ENCODE measurements at places on chromosomes 12 and 14.

- no peaks in the 10 kb centered on the region for H3K4me1 ChIP-seq
- no peak overlapping the region for H3K4me3 ChIP-seq
- H3K36me3 ChIP-seq, result no peaks in the 10 kb centered on the region
- no peaks in the 10 kb centered on the region for H3K27me3 ChIP-seq
- DNase-seq, result peak; percentile 29
These were observed 103.4 kb downstream of the SLC2A13 start for GRCh38 chr12:40002178-40003169.

DNA sequence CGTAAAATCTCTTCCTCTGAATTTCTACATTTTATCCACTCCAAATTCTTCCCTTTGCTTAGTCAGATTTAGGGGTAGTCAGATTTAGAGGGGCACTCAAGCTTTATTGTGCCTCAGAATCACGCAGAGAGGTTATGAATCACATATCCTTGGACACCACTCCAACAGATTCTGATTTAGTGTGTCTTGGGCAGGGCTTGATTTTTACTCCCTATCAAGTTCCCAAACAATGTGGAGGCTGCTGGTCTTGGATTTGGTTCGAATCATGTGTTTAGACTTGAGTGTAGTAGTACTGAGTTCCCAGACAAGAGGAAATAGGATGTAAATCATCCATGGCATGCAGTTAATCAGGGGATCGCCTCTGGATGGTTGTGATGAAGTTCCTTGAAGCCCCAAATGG, 298.1 kb upstream of the CLEC14A start:
- peak overlapping the region; percentile 61 for H3K27ac ChIP-seq
- peak overlapping the region; percentile 46 for H3K4me3 ChIP-seq
- H3K36me3 ChIP-seq, result no peaks in the 10 kb centered on the region
- peak; percentile 54 for DNase-seq

GRCh38 chr12:65505386-65506121, 227.1 kb downstream of the MSRB3 start:
- H3K27me3 ChIP-seq, result no peaks in the 10 kb centered on the region
- no peak overlapping the region for H3K27ac ChIP-seq
- DNase-seq, result no peak
- H3K36me3 ChIP-seq, result no peaks in the 10 kb centered on the region
- no peak overlapping the region for H3K4me3 ChIP-seq

DNA sequence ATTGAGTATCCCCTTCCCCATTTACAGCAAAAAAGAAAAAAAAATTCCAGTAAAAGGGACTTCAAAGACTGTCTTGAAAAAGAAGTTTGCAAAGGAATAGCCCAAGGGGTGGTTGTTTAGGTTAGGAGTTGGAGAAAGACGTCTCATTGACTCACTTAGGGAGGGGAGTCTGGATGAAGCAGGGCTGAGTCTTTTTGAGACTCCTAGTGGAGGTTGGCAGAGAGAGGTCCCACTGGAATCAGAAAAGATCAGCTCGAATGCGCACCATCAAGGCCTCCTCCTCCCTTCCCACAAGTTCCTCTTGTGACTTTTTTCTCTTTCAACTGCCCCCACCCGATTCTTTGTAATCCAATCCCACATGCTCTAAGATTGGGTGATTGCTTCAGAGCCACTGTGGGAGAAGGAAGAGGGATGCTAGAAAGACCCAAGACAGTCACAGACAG, 1.9 kb downstream of the ARHGEF40 start:
- DNase-seq, result peak; percentile 93
- H3K36me3 ChIP-seq, result peaks cover 14% of the 10 kb centered on the region
- no peaks in the 10 kb centered on the region for H3K27me3 ChIP-seq
- peak overlapping the region; percentile 87 for H3K4me3 ChIP-seq

DNA sequence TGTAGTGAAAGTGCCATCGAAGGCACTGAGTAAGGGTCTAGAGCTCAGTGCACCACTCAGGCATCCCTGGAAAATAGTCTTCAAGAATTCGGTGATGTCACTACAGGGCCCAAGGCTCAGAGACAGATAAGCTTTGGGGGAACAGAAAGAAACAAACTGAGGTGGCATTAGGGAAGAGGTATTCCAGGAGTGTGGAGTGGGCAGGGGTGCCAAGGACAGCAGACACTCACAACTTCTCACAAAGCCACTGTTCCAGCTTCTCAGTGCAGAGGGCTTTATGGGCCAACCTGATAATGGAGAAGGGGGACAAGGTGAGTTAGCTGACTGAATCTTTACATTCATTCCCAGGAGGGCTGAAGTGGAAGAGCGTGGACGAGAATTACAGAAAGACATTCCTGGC, 2.1 kb downstream of the LALBA start:
- no peak overlapping the region for H3K4me3 ChIP-seq
- no peak for DNase-seq
- H3K27ac ChIP-seq, result no peak overlapping the region
- H3K27me3 ChIP-seq, result no peaks in the 10 kb centered on the region
- H3K4me1 ChIP-seq, result no peaks in the 10 kb centered on the region

- no peak for DNase-seq
- no peaks in the 10 kb centered on the region for H3K36me3 ChIP-seq
- peaks cover 19% of the 10 kb centered on the region for H3K27me3 ChIP-seq
- no peak overlapping the region for H3K27ac ChIP-seq
These were observed 29.4 kb downstream of the TTC9 start for GRCh38 chr14:70670992-70671651.

DNA sequence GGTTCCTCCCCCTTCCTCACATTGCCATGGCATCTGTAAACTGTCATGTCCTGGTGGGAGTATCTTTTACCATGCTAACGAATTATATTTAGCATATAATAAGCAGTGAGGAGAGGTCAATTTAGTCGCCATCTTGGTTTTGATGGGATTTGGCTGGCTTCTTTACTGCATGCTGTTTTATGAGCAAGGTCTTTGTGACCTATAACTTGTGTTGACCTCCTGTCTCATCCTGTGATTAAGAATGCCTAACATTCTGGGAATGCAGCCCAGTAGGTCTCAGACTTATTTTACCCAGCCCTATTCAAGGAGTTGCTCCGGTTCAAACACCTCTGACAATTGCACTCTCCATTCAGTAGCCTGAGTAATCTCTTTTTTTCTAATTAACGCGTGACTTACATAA, 2.1 kb upstream of the EIF4B start:
- H3K4me1 ChIP-seq, result peaks cover 35% of the 10 kb centered on the region
- peak overlapping the region; percentile 71 for H3K27ac ChIP-seq
- DNase-seq, result peak; percentile 45
- H3K27me3 ChIP-seq, result no peaks in the 10 kb centered on the region
- peak overlapping the region; percentile 86 for H3K4me3 ChIP-seq

DNA sequence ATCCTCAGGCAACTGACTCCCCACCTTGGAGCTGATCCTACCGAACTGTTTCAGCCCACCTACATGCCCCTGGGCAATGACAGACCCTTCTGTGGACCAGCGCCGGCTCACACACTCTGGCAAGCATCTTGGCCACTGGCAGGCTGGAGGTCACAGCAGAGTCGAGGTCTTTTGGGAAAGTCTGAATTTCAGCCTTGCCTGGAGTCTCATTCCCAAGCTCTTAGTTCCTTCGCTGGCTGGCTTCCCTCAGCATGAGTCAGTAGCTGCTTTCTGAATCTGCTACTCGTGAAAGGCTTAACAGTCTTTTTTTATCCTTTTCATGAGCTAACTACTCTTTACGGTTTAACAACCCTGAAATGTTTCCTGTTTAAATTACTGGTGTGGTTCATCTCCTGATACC, 44.5 kb downstream of the ASCL4 start:
- H3K36me3 ChIP-seq, result no peaks in the 10 kb centered on the region
- H3K27ac ChIP-seq, result no peak overlapping the region
- peaks cover 11% of the 10 kb centered on the region for H3K4me1 ChIP-seq
- DNase-seq, result peak; percentile 89

GRCh38 chr12:128603573-128604115, 220.1 kb downstream of the SLC15A4 start:
- no peak overlapping the region for H3K4me3 ChIP-seq
- no peak for DNase-seq
- H3K27me3 ChIP-seq, result no peaks in the 10 kb centered on the region
- H3K36me3 ChIP-seq, result no peaks in the 10 kb centered on the region

GRCh38 chr12:18951218-18951617, 178.3 kb upstream of the PLEKHA5 start:
- no peak overlapping the region for H3K27ac ChIP-seq
- DNase-seq, result no peak
- H3K4me1 ChIP-seq, result peaks cover 12% of the 10 kb centered on the region
- H3K4me3 ChIP-seq, result no peak overlapping the region

DNA sequence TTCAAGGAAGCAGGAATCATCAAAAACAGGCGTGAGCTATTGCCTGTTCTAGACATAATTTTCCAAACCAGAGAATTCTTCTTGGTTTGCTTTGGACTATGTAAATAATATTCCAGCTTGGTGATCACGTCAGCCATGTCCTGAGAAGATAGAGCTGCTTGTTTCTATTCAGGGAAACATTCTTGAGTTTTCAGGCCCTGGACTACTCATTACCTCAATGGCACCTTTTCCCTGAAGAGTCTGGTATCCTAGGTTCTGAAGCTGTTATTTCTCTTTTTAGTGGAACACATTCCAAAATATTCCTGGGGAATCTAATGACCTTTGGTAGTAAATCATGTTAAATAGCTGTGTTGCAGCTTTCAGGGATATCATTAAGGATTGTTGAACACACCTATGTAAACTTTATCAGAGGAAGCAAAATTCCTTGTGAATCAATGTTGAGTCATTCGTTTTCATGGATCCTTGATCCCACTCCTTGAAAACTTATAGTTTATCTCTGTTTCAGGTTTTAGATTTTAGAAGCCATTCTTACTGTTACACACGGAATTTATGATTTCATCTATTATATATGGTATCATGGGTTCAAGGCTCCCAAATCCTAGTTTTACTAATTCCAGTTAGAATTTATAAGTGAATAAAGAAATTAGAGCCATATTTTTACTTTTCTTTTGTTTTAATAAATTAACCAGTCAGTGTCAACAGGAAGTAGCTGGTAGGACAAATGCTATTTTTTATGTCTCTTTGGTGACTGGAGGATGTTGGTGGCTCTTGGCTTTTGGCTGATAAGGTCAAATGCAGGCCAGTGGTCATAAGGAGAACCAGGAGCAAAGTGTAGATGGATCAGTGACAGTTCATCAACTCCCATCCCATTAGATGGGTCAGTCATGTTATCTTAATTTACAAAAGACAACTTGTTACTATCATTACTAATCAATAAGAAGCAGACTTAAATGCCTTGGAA, 380.1 kb downstream of the ZFP36L1 start:
- no peaks in the 10 kb centered on the region for H3K36me3 ChIP-seq
- H3K27ac ChIP-seq, result no peak overlapping the region
- DNase-seq, result no peak
- peaks cover 24% of the 10 kb centered on the region for H3K4me1 ChIP-seq
- H3K27me3 ChIP-seq, result no peaks in the 10 kb centered on the region

DNA sequence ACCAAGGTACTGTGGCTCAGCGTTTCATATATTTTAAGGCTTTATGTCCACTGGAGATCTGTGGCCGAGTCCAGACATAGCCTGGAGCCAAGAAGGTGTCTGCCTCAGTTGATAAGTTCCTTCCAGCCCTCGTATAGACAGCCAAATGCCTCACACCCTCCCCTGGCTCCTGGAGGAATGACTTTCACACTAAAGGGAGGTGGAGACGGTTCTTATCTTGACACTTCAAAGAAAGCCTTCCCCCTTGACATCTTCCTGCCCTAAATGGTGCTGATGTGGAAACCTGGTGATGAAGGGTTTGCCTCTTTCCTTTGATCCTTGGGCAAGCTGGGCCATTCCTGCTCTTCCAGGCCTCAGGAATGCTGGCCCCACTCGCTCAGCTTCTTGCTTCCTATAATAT, 474.8 kb upstream of the TBX3 start:
- H3K4me1 ChIP-seq, result peaks cover 15% of the 10 kb centered on the region
- no peaks in the 10 kb centered on the region for H3K36me3 ChIP-seq
- no peak overlapping the region for H3K4me3 ChIP-seq

DNA sequence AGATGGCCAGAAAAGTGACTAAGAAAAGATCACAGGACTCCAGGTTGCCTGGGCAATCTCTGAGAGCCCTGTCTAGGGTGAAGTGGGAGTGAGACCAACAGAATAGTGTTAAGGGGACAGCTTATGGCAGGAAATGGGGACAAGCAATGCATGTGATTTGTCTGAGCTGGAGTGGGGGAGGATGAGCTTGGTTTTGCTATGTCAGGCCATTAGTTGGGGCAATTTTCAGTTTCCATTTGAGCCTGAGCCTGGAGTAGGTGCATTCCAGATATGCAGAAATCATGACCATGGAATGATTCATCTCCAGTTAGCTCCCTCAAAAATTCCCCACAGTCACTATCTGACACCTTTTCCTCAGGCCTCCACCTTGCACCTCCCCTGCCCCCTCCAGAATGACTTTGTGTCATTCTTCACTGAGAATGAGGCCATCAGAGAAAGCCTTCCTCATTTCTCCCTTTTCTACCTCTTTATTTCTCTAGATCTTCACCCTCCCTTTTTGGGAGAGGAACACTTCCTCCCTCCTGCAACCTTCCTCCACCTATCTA, 150.9 kb upstream of the PLEKHG7 start:
- no peak overlapping the region for H3K4me3 ChIP-seq
- DNase-seq, result peak; percentile 60
- no peaks in the 10 kb centered on the region for H3K36me3 ChIP-seq
